Stimulated activated CD8-positive, alpha-beta memory T cell treated with anti-CD3 and anti-CD28 coated beads, Interleukin-7, amount 100 ng/mL, for 24 hours (primary cell): ENCODE measurements at places on chromosomes 11 and 22.

DNA sequence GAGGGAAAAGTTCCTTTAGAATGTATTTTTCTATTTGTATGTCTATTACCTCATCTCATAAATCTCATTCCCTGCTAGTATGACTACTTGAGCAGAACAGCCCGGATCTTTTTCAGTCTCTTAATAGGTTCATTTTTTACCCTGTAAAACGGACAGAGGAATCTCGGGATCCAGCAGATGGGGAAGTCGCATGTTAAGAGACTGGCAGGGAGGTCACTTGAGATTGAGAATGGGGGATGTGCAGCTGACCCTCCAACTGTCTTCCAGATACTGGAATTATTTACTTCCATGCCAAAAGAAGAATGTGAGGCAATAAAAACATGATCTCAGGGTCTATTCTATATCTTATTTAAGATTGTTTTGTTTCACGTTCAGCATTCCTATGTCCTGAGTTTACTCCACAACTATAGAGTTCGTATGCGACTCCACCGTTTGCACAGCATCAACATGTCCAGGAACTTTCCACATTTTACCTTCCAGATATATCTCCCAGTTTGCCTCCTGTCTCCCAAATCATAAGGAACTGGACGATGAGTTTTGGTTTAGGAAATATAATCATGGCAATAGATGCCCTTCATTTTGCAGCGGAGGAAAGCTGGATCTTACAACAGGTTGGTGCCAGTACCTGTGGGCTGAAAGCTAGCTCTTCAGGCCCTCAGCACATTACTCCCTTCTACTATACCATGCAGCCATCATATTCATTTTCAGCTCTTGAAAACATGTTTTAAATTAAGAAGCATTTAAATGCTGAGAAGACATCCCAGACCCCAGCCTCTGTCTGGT is 181.5 kb downstream of the MAML2 start:
- DNase-seq = no peak

DNA sequence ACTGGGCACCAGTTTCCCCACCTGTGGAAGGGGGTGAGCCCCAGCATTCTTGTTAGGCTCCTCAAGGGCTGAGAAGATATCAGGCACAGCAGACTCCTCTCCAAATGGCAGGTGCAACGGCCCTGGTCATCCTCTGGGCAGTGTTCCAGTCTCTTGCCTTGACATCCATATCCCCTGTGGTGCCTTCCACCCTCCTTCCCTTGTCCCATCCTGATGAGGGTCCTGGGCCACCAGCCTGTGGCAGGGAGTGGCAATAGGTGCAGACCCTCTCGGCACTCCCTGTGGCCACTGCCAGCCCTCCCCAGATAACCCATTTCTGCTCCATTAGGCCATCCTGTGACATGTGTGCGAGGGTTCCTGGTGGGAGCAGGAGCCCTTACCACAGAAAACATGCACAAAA is 78.8 kb upstream of the NECTIN1 start:
- DNase-seq = no peak

GRCh38 chr22:35307892-35308291 is 8.2 kb downstream of the TOM1 start:
- no peak for DNase-seq

DNA sequence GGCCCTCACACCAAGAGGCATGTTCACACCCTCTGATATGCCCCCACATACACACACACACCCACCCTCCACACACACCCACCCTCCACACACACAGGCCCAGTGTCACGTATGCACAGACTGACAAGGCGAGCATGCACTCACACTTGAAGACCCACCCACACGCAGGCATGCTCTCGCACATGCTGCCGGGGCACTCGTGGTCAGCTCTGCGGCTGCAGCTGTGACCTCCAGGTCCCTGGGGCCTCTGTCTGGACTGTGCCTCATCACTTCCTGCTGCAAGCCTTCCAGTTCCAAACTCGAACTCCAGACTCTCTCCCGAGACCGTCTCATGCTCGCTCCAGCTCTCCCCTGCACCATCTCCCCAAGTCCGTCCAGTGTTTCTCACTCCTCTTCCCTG is 9.5 kb downstream of the DCHS1 start:
- no peak for DNase-seq

- DNase-seq = no peak
Measured at GRCh38 chr22:35479985-35480550, 60.6 kb upstream of the RASD2 start.

DNA sequence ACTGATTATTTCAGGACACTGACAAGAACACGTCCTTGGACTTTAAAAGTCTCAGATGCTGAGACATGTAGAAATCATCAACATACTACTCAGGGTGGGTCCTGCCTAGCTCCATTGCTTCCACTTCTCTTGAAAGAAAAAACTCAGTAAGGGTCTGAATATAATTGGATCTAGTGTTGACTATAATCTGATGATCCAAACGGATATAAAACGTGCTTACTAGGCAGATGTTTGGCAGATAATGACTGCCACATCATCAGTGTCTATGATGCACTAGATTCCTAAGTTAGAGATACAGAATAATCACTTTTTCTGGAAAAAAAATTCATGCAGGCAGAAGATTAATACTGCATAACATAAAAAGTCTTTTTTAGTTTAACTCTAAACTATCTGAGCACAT is 21.6 kb downstream of the GUCY1A2 start:
- DNase-seq = no peak

DNA sequence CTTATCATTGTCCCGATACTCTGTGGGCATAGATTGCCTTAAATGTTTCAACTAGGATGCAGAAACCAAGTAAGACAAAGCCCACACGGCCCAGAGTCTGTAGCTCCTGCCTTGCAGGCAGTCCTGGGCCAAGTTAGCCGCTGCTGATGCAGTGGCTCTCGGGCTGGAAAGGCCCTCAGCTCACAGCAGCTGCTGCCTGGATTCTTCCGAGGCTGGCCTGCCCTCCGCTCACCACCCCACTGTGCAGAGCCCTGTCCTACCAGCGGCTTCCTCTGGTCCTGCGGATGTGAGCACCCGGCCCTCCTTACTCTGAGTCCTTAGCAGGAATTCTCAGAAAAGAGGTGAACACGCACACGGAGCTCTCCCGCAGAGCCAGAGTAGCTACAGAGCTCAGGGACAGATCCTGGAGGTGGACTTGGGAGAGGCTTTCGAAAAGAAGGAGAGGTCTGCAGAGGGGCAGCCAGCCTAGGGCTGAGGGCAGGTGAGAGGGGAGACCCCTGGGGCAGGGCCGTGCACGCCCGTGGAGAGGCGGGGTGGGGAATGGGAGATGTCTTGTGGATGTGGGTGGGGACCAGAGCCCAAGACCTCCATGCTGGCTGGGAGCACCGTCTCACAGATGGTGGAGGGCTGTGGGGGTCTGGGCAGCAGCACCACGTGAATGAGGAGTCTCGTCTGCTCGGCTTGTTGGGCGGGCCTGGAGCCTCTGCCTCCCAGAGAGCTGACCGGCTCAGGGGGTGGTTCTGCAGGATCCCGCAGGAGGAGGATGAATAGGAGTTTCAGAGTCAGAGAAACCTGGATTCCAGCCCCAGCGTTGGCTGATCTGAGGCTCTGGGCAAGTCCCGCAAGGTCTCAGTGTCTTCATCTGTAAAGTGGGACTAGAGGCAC is 117.4 kb upstream of the B3GAT1 start:
- DNase-seq = no peak

DNA sequence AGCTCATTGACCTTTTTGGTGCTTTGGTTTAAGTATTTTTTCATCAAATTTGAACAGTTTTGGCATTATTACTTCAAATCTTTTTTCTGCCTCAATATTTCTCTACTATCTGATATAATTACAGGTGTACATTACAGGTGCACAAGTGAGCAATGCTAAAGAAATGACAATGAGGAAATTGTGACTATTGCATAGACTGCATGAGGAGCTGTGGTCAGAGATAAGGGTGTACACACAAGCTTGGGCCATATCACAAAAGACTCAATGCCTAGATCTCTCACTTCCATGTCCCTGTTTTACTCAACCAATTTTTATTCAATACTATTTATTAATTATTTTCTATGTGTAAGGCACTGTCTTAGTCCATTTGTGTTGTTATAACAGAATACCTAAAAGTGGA is 251.0 kb upstream of the UBASH3B start:
- DNase-seq = no peak

- DNase-seq = no peak
Measured at GRCh38 chr11:105635466-105635865, 25.6 kb downstream of the GRIA4 start.

DNA sequence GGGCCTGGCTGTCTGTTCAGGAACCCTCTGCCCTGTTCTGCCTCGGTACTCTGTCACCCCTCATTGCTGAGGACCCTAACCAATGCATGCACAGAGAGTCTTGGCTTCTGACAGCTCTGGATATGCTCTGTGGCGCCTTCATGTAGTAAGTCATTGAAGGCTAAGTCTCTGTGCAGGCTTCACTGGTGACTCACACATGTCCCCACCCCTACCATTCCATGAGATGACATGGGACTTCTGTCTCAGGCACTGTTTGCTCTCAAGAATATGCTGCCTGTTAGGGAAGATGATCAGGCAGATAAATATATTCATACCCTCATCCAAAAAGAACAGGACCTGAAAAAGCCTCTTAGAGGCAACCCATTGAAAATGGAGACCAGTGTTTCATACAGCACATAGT is 43.6 kb upstream of the HORMAD2 start:
- no peak for DNase-seq

GRCh38 chr22:43273902-43274484 is 69.2 kb downstream of the SCUBE1 start:
- no peak for DNase-seq

- DNase-seq = no peak
Measured at GRCh38 chr11:33525789-33526188, 174.8 kb downstream of the C11orf91 start.

DNA sequence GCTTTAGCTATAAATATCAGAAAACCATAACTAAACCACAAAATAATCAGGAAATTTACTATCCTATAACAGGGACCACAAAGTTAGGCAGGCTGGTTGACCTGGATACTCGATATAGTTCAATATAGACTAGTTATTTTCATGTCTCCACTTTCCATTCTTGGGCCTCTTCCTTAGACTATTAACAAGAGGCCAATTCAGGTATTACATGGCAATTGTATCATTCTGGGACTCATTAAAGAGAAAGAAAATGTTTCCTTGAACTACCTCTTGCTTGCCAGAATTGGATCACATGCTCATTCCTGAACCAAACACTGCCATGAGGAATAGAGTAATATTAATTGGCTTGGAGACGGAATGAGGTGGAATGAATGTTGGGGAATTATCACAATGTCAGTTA is 76.0 kb downstream of the EIF3M start:
- DNase-seq = no peak

DNA sequence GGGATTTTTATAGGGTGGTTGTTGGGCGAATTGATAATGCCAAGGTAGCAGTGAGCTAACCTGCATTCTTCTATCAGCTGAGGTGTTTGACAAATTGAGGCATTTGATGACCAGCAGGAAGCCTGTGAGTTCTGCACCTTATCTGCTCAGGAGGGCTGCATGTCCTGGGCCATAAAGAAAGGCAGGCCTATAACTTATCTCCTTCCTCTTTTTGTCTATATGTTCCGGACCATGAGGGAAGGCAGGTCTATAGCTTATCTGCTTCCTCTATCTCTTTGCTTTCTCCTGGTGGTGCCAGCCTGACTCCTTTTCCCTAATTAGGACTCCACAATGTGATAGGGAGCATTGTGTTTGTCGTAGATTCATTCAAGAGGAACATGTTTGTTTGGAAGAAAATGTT is 8.6 kb upstream of the JAM3 start:
- DNase-seq = no peak

GRCh38 chr22:46984751-46985506 is 222.5 kb downstream of the TBC1D22A start:
- no peak for DNase-seq

- DNase-seq = no peak
Measured at GRCh38 chr22:32613773-32614392, 139.3 kb downstream of the FBXO7 start.

- no peak for DNase-seq
Measured at GRCh38 chr11:46294365-46295309, 17.2 kb downstream of the CREB3L1 start.

GRCh38 chr11:88098289-88098688 is 77.0 kb downstream of the RAB38 start:
- no peak for DNase-seq

GRCh38 chr11:67033661-67034166 is 10.8 kb downstream of the SYT12 start:
- DNase-seq = no peak

DNA sequence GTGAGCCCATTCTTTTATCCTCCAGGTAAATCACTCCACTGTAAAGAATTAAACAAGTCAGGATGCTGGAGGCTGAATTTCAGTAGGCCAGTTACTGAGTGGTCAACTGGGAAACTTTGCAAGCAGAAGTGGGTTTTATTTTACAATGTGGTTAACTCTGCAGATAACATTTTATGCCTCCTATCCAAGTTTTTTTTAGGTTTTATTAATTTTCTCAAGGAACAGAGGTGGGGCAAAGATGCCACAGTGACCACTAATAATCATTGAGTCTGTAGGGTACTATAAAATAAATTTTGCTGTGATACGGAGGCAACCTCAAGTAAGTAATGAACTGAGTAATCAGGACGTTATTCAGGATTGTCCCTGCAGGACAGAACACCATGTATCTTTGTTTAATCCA is 599.9 kb downstream of the METTL15 start:
- DNase-seq = no peak

DNA sequence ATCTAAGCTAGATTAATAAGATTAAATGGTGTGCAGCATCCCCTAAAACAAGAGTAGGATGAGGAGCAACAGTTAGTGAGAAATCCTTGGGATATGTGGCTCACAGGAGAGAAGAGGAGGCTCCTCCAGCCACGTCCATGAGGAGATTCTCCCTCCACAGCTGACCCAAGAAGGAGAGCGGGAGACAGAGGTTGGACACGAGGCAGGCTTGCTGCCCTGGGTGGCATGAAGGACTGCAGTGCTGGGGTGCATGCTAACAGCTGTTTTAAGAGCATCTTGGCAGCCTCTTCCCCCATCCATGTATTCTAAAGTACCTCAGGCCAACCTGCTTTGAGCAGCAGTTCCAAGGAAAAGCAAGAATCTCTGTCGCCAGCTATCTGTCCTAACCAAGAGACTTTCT is 284.4 kb upstream of the B3GAT1 start:
- no peak for DNase-seq

GRCh38 chr22:47606426-47606825 is 844.0 kb downstream of the TBC1D22A start:
- DNase-seq = no peak

- DNase-seq = no peak
Measured at GRCh38 chr22:20551805-20552442, 44.5 kb downstream of the MED15 start.

DNA sequence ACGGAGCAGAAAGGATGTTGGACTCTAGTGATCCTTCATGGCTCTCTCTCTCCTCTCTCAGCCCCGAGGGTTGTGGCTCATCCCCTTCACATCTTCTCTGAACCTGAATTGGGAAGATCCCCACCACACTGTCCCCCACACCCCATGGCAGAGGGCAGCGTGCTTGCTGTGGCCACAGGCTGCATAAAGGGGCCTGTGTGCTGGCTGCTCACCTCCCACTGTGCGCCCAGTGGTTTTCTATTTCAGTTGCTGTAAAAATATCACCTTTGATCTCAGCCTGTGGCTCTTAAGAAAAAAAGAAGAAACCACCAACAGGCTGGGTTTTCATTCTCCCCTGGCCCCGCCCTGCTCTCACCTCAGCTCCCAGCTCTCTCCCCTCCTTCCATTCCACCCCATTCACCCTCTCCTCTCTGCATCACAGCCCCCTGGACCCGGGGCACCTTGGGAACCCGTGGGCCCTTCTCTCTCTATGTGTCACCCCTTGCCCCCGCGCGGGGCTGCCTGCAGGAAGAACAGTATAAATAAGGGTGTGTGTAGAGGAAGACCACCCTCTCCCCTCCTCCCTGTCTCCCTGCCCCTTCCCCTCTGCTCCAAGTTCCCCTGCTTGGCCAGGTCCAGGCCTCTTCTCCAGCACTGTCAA is 25.8 kb upstream of the WNT11 start:
- DNase-seq = no peak

GRCh38 chr22:21587803-21588611 is 20.5 kb downstream of the UBE2L3 start:
- peak; percentile 16 for DNase-seq
